Endothelial cell (in vitro differentiated cells): ENCODE measurements at places on chromosomes 11 and 22.

- DNase-seq: no peak
Measured at GRCh38 chr22:19550382-19550781, 26.2 kb upstream of the CLDN5 start.

GRCh38 chr11:104999721-105000120, 23.2 kb downstream of the CASP5 start:
- DNase-seq: no peak

DNA sequence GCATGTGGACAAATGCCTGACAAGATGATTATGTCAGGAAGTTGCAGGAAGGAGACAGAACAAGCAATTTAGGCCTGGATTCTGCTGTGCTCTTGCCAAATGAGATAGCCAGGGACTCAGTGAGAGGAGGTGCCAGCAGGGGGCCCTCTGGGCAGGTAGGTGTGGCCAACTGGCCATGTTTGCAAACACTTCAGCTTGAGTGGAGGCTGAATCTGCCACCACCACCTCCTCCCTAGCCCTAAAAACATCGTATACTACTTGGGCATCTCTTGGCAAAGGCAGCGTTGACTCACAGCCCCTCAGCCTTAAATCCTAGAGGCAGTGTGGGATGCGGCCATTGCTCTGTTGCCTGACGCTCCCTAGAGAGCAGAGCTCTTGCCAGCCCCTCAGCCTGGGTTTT, 95.1 kb upstream of the PLET1 start:
- DNase-seq: peak; percentile 27

DNA sequence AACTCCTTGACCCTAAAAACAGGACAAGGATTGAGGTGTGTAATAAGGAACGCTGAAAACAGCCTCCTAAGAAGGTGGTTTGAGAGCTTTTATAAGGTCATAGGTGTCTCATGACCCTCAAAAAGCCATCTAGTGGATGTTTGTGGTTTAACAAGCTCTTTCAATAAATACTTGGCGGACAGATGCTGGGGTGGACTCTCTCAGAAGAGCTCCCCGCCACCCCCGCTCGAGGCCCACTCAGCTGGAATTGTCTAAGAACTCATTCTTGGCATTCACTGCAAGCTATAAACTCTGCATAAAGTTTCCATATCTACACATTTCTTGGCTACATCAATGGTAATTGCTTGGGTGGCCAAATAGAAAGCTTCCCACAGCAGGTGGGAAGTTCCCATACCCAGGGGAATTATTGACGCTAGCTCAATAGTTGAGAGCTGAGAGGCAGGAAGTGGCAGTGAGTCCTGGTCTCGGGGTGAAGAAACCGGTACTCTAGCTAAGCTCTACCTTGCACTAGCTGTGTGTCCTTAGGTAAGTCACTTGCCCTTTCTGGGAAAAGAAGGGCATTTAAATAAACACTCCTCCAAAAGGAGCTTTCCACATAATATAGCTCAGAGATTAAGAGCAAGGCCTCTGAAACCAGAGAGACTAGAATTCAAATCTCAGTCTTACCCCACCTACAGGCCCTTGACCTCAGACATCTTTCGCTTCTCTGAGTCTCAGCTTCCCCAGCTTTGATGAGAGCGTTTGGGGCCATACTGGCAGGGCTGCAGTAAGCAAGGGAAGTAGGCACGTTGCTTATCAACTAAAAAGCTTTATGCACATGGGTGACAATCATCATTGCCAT, 6.4 kb downstream of the MS4A15 start:
- DNase-seq: no peak

DNA sequence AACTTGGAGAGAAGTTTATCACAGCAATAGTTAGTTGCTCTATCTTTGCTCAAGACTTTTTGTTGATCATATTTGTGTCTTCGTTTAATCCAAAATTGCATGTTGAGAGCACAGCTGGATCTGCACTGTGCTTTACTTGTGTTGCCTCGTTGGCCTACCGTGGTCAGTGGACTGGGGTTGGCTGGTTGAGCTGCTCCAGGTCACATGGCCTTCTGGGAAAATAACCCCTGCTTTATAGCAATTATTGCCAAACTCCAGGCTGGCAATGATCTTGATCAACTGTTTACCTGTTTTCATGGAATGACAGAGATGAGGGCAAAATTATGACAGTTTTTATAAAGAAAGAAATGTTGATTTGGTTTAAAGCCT, 5.7 kb upstream of the PLET1 start:
- DNase-seq: no peak

DNA sequence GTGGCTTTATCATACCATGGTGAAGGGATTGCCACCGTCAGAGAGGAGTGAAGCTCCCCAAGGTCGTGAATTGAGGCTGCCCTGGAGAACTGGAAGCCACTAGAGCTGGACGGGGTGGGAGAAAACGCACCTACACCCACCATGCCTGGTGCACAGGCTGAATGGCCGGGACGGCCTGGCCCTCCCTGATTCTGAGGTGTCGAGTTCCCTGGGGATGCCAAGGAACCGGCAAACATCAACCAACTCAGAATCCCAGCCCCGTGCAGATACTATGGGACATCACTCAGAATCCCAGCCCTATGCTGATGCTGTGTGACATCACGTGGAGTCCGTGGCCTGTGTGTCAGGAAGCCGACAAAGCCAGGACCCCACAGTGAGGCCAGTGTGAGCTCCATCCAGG, 650.0 kb downstream of the BRD1 start:
- DNase-seq: no peak

DNA sequence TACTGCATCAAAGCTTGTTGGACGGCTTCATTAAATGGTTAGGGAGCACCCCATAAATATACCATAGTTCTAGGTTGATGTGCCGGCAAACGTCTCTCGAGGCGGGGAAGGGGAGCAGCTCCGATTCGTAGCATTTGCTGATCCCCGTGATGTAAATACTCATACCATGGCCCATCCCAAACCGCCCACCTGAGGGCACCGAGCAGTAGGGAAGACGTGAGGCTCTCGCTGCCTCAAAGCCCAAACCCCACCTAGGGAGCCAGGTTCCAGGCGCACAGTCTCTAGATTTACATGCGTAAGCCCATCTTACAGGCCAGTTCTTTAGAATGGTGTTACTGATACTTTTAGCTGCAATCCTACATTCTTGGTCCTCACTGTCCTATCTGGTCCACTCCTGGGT, 124.0 kb downstream of the FEZ1 start:
- DNase-seq: no peak

- DNase-seq: no peak
Measured at GRCh38 chr11:64864473-64865285, 13.7 kb downstream of the EHD1 start.

DNA sequence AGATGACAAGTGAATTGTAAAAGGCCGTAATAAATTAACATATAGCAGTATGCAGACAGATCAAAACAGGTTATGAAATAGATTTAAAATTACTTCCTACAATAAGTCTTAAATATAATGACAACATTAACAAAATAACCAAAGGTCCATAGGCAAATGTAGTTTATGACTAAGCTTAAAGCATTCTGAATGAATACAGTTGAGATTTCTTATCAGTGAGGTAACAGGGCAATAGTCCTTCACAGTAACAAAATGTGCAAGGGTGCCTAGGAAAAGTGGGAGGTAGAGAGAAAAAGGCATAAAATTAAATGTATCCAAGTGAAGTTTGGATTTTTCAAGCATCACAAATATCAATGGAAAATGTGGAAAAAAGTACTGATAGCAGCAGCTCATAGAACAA, 20.9 kb upstream of the P4HA3 start:
- no peak for DNase-seq

DNA sequence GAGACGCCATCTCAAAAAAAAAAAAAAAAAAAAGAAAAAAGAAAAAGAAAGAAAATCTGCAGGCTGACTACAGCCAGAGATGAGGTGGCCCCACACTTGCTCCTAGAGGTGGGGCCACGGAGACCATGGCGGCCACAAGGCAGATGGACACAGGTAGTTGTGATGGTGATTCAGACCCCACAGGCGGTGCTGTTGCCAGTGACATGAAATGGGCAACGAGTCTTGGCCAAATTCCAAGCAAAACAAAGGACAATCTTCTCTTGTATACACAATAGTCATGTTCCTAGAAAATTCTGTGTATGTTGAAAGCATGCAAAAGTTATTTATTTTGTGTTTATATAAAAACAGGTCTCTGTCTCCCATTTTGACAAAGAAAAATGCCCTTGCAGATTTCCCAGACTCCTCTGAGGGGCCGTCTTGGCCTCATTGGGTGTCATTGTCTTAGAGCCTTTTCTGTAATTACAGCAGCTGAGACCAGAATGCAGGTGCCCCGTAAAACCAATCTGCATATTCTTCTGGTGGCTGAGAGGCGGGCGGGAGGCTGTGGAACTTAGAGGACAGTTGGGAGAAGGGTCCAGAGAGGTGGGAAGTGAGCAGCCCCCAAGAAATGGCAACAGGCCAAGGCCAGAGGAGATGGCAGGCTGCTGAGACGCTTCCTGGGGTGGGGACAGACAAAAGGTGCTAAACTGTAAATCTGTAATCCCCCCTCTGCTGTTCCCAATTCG, 22.5 kb upstream of the DAGLA start:
- DNase-seq: no peak

DNA sequence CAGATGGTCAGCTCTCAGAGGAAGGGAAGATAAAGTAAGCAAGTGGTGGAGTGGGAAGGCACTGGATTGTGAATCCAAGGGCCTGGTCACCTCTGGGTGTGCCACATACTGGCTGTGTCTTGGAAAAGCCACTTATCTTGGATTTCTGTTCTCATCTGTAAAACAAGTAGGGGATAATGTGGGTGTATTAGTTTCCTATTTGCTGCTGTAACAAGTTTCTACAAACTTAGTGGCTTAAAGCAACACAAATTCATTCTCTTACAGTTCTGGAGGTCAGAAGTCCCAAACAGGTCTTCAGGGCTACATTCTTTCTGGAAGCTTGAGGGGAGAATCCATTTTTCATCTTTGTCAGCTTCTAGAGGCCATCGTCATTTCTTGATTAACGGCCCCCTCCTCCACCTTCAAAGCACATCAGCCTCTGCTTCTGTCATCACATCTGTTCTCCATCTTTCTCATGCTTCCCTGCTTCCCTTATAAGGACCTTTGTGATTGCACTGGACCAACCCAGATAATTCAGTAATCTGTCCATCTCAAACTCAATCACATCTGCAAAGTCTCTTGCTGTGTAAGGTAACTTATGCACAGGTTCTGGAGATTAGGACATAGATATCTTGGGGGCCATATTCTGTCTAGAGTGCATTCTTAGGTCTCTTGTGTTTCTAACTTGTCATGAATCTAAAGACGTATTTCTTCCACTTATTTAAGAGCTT, 75.9 kb downstream of the C22orf31 start:
- DNase-seq: no peak

DNA sequence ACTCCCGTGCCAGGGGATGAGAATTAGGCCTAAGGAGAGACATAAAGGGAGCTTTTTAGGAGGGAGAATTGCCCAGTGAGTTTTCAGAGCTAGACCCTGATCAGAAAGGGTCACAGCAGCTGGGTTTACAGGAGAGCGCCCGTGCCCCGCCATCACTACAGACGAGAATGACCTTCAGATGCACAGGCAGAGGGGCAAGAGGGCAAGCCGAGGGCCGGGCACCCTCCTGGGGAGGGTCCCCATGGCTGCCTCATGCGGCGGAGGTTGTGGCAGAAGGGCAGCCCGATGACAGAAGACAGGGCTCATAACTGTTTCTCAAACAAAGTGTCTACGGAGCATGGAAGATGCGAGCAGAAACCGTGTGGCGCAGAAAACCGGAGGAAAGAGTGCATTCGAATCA, 72.2 kb downstream of the TRMU start:
- no peak for DNase-seq

- DNase-seq: peak; percentile 73
Measured at GRCh38 chr22:32265882-32266767, 11.0 kb upstream of the SLC5A4 start.

GRCh38 chr11:9153651-9154050, 62.3 kb upstream of the SCUBE2 start:
- DNase-seq: no peak

DNA sequence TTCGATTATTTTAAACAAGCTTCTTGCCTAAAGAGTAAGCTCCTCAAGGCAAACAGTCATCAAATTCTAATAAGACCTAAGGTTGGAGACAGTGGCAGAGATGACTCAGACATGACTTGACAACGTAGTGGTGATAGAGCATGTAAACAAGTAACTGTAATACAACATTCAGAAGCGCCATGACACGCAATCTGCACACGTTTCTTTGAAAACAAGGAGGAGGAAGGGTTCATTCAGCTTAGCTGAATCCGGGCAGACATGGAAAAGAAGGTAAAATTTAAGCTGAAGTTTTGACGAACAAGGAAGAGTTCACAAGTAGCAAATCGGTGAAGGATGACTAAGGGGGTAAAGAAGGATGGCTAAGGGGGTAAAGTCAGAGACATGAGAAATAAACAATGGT, 152.4 kb upstream of the ZC3H12C start:
- no peak for DNase-seq

GRCh38 chr11:2929950-2930703, 907 bp upstream of the PHLDA2 start:
- DNase-seq: peak; percentile 38

- DNase-seq: no peak
Measured at GRCh38 chr11:84847842-84848241, 779.3 kb downstream of the DLG2 start.

GRCh38 chr11:36876266-36876665, 278.2 kb upstream of the RAG2 start:
- DNase-seq: no peak

- no peak for DNase-seq
Measured at GRCh38 chr11:108541531-108541930, 43.3 kb upstream of the POGLUT3 start.

- no peak for DNase-seq
Measured at GRCh38 chr22:38208551-38208968, 6.8 kb downstream of the MAFF start.

- DNase-seq: no peak
Measured at GRCh38 chr22:37559521-37559900, 769 bp upstream of the CDC42EP1 start.

DNA sequence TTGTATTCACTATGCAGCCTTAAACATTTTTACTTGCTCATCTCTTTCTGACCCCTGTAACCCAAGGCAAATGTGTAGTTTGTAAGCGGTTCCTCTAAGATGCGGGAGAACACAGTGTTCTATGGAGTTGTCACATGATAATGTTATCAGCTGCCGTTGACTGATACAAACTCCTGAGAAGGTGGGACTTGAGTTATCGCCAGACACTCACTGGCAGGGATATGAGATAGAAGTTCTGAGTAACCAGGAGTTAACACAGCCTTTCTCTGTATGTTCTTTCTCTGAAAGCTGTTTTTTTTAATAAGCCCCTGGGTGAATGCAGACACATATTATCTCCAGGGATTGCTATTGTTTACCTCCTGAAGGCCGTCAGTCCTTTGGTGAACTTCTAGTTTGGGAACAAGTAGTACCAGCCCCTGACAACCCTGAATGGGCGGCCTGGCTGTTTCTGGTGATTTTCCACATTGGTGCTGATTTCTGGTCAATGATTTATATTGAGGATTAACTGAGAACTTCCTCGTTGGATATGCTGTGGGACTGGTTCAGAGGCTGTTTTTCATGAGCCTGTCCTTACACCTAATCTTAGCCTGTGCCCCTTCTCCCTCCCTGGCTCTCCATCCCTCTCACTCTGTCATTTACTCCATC, 155.3 kb upstream of the RASSF10 start:
- no peak for DNase-seq

DNA sequence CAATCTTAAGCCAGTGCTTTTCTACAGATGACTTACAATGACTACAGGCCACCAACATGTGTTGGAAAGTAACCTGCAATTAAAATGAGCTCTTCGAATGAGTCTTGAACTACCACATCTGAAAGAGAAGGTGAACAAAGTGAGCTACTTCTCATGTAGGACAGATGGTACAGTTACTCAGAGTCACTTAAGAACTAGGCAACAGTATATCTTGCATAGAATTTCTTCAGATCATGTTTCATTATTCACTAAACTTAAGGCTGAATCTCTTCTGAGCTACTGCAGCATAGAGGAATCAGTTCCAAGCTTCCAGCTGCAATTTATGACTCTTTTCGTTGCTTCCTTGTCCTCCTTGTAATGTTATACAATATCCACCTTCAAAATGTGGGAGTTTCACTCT, 270.9 kb downstream of the TTC28 start:
- no peak for DNase-seq
